ENCODE measurements at places on chromosomes 3 and 15. TPM values are rescaled to one million over a fixed set of nuclear protein-coding genes. Genes with fewer than 3 reads are reported as not detected.

- DNase-seq, result peak; percentile 33
These were observed 750 bp downstream of the SLC33A1 start for GRCh38 chr3:155853214-155854140.

- DNase-seq, result no peak
These were observed 328.9 kb downstream of the THSD4 start for GRCh38 chr15:71444032-71444810.

GRCh38 chr3:140843656-140844055 lies 98.0 kb upstream of the SLC25A36 start:
- DNase-seq, result no peak

GRCh38 chr3:168813225-168813802 lies 717.6 kb upstream of the GOLIM4 start:
- no peak for DNase-seq

- no peak for DNase-seq
These were observed 698.7 kb downstream of the NTRK3 start for GRCh38 chr15:87557881-87558280.

GRCh38 chr15:34470892-34471291 lies 33.3 kb upstream of the GOLGA8A start:
- DNase-seq, result no peak

DNA sequence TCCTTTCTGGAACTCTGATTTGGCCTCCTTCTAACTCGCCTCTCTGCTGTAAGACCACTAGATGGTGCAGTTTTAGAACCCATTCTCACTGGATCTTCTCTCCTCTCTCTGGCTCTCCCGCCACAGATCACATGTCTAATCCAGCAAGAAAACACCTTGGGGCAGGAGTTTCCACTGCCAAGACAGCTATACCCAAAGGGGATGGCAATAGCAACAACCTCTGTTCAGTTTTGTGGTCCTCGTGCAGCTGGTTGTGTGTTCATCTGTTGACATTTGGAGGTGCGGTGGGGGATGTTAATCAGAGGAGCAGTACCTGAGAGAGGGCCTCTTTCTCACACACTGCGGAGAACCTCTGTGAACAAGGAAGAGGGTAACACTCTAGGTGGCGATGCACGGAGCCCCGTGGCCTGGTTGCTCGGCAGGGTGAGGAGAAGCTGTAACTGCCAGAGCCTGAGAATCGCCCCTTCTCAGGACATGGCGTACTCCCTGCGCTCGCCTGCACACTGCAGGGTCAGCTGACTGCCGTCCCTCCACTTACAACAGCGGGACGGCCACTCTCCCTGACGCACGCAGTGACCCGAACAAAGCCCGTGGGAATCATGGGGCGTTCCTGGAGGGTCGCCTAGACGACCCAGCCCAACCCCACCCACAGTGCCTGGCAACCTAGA lies at the start of gene TEX55:
Gene TEX55 (plus strand): TSS at position 666 of the 668 bp plus-strand sequence. CDS start 25 bp downstream, outside the sequence.
- DNase-seq, result peak; percentile 19

DNA sequence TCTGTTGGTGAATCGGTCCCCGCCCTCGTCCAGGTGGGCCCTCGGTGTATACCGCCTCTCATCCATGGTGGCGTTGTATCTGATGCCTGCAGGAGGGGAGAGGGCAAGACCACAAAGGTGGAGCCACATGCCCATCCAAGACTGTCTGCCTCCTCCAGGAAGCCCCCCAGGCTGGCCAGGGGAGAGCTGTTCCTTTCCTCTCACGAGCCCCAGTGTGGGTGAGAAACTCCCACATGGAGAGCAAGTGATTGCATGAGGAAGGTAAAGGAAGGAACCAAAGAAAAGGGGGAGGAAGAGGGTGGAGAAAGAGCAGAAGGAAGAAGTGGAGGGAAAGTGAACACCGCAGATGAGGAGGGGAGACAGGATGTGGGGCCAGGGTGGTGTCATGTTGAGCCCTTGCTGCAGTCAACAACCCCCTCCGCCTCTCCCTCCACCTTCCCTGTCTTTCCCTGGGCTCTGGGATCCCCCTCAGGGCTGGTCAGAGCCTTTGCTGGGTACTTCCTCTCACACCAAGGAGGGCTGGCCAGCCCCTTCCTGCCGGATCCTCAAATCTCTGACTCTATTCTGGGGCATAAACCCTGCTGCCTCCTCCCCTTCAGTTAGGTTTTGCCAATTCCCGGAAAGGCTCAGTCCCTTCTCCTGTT lies 49.3 kb downstream of the FEM1B start:
- DNase-seq, result peak; percentile 42

- no peak for DNase-seq
These were observed 90.2 kb downstream of the GHSR start for GRCh38 chr3:172357850-172358754.

SAMMSON gene
- total RNA-seq, result not detected

SCAANT1 gene
- total RNA-seq, result not detected

THRB gene
- total RNA-seq, result not detected

DPPA2 gene
- total RNA-seq, result not detected

SUSD5 gene
- total RNA-seq, result not detected
